Pancreas (tissue), 10 donors: ENCODE measurements at places on chromosomes 12 and 14. TPM values are rescaled to one million over a fixed set of nuclear protein-coding genes. Genes with fewer than 3 reads are reported as not detected.

Gene PTGR2
- 4.9 TPM for total RNA-seq

Gene ACOT2
- total RNA-seq: 11.6 TPM

Gene MSI1
- 3.2 TPM for total RNA-seq

Gene MAPKAPK5
- 21.1 TPM for total RNA-seq

Gene LIN7A
- 0.79 TPM for total RNA-seq

Gene MLH3
- total RNA-seq: 23.5 TPM

Gene PCED1B
- total RNA-seq: 3.8 TPM

Gene ERP27
- 155 TPM for total RNA-seq

Gene EXD2
- total RNA-seq: 16.4 TPM
